ENCODE measurements at places on chromosomes 3 and 15.

DNA sequence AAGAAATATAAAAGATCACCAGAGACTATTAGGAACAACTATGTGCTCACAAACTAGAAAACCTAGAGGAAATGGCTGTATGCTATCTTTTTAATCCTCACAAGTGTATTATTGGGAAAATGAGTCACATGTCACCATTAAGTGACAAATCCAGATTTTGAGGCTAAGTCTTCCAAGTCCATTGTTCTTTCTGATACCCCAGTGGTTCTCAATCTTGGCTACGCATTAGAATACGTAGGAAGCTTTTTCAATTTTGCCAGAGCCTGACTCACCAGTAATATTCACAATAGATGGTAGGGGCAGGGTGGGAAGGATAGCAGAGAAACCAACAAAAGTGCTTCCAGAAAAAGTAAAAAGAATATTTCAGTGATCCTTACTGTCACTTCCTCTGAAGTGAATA lies 117.0 kb downstream of the FILIP1L start:
- DNase-seq: no peak

- DNase-seq: no peak
Measured at GRCh38 chr3:136141891-136142290, 54.2 kb downstream of the MSL2 start.

GRCh38 chr3:32780735-32781210 lies 37.0 kb upstream of the TRIM71 start:
- no peak for DNase-seq

DNA sequence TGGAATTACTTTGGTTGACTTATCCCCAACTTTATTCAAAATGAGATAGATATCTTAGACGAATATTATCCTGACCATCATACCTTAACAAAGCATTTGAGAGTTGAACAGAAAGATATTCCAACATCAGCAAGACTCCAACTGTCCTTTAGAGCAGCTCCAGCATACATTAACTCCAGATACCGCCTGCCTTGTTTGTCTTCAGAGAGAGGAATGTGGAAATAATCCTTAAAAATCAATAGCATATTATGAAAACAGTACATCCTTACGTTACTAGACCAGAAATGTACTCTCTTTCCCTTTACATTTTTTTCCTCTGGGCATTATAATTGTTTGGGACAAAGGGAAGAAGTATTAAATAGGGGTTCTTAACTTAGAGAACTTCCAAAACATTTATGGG lies 1.7 kb downstream of the ANKUB1 start:
- DNase-seq: no peak

DNA sequence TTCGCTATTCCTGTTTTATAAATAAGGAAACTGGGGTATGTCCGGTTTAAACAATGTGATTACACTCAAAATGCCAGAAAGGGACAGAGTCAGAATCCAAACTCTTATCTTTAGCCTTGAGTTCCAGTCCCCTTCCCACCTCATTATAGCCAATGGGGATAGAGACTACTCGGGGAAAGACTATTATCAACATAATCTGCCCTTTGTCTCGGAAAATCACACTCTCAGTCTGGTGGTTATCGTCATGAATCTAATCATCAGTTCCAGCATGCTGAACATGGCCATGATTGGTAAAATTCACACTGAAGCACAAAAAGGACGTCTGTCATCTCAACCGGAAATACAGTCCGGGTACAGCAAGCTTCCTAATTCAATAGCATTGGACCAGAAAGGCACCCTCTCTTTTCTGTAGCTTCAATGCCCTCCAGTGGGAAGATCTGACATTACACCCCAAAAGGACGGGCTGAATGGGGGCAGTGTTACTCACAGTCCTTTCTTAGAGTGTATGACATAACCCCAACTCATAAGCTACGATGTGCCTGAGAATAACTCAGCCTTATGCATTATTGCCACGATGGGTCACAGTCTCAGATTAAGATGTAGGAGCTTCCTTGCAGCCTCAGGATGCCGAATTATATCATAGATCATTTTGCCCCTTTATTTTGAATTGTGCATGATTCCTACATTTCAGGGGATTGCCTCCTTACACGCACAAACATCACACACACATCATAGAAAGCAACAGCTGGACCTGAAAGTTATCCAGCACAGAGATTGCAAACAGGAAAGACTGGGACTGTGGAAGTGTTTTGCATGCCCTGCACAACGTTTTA lies 390.4 kb upstream of the LMCD1 start:
- peak; percentile 5 for DNase-seq

DNA sequence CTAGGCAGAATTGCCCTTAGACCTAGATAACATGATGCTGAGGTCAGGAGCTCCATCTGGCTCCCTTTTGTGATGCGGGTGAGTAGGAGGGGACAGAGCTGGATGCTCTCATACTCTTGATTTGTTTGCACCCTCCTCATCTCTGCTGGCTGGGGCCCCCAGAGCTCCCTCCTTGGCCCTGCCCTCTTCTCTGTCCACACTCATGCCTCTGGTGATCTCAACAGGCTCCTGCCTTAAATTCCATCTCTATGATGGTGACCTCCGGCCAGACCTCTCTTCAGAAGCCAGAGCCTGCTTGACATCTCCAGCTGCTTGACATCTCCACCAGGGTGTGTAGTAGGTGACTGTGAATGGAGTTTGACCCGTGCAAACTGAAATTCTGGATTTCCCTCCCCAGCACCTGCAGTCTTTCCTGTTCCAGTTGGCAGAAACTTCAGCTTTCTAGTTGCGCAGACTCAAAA lies 4.3 kb upstream of the FGD5 start:
- no peak for DNase-seq

DNA sequence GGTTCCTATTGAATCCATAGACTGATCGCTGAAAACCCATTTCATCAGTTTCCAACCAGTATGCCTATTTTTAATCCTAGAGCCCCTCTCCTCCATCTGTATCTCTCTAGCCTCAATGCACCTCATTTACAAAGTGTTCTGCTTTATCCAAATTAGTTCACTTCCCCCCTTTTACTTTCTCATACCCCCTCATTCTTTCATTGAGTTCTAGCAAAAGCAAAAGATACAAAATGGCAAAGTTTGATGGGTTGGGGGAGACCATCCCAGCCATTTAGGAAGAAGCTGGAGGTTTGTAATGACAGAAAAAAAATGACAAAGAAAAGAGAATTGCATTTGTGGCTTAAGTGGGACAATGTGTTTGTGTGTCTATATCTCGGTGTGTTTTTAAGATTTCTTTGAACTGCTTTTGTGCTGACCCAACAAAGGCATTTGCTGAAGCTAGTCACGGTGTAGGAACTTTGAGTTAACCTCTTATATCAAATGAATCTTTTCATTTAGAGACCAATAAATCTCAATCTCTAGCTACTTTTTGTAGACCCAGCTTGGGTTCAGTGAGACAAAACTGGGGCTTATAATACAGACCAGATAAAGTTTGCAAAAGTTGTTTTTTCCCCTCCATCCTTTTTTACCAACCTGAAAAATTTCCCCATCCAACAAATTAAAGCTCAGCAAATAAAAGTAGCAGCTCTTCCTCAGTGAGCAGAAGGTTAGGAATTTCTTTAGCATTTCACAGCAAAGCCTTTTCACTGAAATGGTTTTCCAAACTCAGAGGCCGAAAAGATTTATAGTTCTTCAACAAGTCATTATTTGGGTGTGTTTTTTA lies 18.7 kb downstream of the NR2F2 start:
- no peak for DNase-seq

GRCh38 chr3:9809239-9809614 lies 835 bp upstream of the TTLL3 start:
- DNase-seq: no peak

DNA sequence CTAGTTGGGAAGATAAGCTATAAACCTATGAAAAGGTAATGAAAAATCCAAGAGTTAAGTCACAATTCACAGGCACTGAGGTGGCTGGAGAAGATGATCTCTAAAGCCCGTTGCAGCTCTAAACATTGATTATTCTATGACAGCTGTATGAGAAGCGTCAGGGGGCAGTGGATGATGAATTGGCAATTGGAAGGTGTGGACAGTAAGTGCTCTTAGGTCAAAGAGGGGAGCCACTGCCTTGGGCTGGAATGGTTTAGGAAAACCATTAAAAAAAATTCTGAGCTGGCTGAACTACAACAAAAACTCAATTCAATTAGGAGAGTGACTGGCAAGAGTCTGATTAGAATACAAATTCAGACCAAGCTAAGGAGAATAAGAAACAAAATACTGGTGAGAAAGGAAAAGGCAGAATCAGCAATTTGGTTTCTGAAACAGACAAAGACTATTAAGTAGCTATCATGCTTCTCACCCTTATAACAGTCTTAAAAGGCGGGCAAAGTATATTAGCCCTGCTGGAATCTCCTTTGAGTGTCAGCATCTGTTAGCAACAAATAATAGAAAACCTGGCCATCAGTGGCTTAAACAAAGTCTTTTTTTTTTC lies 8.8 kb upstream of the NMD3 start:
- DNase-seq: no peak

- no peak for DNase-seq
Measured at GRCh38 chr15:25693321-25694238, 169.5 kb downstream of the ATP10A start.

GRCh38 chr3:117874904-117875874 lies 1159.5 kb downstream of the IGSF11 start:
- DNase-seq: no peak

DNA sequence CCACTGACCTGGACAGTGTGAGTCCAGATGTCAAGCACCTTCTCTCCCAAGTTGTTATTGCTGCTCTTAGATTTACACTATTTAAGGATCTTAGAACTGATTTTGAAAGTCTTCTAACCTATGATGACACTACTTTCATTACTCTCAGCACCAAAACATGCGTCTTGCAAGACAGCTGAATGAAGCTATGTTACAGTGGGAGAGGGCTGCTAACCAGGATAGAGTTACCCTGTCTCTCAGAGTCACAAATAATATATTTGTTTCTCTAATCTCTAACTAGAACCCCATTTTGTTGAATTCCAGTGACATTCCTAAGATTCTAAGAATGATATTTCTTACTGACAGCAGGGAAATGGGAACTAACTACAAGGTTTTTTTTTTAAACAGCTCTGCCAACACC lies 455.5 kb downstream of the MAGI1 start:
- no peak for DNase-seq

DNA sequence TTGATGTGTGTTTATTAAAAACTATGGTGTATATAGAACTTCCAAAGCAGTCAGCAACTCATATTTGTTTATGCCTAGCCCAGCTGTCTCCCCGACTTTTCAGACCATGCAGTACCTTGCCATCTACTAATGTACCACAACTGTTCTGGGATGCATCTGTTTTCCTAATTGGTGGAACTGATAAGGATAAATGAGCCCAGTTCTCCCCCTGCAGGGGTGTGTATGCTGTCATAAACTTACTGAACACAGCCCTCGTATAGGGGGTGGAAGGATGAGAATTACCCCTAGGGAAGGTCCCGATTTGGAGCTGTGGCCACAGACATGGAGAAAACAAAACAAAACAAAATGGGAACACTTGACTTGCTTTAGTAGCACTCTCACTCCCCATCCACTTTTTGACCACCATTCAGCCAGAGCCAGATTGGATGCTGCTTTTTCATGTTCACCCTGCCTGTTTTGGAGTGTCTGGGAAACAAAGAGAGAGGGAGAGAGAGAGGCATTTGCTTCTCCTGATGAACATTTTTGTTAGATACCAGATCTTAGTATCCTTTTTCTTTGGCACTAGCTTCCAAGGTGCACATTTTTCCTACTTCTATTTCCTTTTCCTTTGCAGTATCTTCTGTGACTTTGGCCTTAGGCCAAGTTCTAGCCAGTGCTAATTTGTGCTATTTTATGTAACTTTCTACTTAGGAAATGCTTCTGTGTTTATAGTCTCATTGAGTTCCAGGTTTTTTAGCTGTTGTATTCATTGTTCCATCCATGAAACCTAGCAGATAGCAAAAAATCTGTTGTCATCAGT lies 29.1 kb downstream of the CADM2 start:
- DNase-seq: no peak

- no peak for DNase-seq
Measured at GRCh38 chr3:40992023-40992422, 207.3 kb upstream of the CTNNB1 start.

DNA sequence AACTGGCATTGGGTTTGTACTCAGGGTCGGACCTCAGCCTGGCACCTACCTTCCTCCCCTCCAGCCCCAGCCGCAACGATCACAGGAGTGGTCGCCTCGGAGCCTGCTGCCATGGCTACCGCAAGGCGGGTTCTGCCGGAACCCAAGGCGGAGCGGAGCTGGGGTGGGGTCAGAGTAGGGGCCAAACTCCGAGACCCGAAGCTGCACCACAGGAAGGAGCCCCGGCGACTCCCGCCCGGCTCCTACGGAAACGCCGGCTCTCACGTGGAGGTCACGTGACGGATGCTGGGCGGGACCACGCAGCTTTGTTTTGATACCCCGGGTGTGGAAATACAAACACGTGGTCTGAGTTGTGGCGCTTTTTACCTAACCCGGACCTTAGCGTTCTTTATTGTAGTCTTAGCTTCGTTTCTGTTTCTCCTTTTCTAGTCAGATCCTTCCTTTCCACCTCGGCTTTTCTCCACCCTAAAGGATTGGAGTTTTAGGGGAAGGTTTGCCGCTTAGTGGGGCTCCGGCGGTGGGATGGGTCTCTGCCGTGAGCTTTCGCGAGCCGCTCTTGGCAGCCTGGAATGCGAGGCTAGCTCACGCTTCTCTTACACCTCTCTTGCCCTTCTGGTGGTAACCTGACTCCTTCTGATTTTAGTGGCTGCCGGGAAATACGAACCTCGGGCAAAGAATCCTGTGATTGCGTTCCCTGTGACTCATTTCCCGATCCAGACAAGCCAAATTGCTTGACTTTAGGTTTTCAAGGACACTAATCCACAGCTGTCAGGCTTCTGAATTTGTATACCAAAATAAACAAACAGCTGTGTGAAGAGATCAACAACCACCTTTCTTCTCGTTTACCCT lies at the start of gene HSPBAP1:
Gene HSPBAP1 (minus strand): TSS at position 264 of the 849 bp plus-strand sequence. CDS start 151 bp downstream, at position 113.
- DNase-seq: peak; percentile 88

- no peak for DNase-seq
Measured at GRCh38 chr3:177484926-177485325, 287.6 kb upstream of the TBL1XR1 start.

- DNase-seq: no peak
Measured at GRCh38 chr3:52407779-52408178, 37.1 kb downstream of the SEMA3G start.

DNA sequence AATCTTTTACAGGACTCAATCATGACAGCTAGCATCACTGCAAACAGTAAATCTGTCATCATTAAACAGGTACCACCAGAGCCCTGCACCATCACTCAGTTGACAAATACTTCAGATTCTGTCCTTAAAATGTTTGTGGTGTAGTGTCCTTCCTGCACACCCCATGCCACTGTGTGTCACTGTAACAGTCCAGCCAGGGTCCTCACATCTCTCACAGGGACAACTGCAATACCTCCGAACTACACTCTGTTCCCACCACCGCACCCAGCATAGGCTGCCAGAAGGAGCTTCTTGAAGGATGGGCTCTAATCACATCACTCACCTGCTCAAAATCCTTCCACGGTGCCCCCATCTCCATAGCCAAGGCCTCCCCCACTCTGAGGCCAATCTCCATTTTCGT lies 90.2 kb upstream of the FGF12 start:
- no peak for DNase-seq
